DMS79 treated with DMSO at 0.1 percent for 48 hours (cell line): ENCODE measurements at places on chromosomes 12 and 14.

- no peak for DNase-seq
Observed at GRCh38 chr14:103164779-103165178, 41.5 kb downstream of the TNFAIP2 start.

- no peak for DNase-seq
Observed at GRCh38 chr12:11580125-11580751, 69.2 kb upstream of the ETV6 start.

DNA sequence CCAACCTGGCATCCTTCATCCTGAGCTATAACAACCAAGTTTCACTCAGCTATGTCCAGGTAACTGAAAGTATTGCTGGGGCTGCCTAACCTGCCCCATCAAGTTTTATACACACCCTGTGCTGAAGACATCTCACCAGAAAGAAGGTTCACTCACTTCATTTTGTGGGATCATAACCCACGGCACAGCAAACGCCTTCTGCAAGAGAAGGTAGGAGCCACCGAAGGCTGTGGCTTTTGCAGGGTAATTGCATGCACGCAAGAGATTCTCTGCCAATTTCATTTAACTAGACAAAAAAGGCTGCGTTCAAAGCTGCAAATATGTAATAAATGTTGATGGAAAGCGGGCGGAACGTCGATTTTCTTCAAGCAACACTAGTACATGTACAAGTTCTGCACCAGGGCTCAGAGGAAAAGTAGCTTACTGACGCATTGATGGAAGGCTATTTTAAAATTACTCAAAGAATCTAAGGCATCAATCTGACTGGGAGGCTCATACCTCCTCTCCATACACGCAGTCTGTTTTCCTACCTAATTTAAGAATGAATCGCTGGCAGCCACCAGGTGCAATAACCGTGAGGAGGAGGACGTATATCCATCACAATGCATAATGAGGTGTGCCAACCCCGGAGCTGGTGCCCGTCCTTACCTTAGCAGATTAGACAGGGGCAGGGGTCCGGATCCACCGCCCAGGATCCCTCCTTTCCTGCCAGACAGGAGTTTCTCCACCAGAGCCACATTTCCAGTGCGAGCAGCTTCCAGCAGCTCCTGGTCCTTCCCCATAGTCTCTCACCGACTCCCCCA lies 1.1 kb downstream of the ANKS1B start:
- no peak for DNase-seq

DNA sequence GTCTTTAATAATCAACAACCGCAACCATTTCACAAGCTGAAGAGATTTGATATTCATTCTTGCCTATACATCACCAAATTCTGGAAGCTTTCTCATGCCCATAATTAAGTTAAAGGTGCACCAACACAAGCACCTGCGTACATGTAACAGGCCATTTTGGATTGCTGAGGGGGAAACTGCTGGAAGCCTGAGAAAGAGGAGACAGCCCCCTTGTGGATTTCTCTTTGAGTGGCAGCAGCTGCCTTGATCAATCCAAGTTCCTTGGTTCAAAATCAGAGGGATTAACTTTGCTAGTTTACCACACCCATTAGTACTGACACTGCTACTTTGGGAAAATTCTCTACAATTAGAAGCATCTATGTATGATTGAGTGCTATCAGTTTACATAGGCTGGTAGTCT lies 321.1 kb downstream of the NOVA1 start:
- no peak for DNase-seq

DNA sequence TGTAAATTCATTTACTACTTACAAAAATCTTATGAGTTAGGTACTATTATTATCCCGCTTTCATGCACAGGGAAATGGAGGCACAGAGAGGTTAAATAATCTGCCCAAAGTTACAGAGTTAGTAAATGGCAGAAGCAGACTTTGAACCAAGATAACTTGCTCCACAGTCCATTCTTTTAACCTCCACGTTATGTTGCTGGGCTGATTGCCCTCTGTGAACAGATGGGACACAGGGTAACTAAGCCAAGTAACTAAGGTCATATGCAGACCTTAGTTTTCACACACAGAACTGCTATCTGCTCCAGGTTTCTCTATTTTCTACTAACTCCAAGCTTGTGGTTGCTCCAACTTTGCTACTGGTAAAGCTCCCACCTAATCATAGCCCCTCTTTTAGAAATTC lies 147.1 kb upstream of the IFNG-AS1 start:
- no peak for DNase-seq

- DNase-seq, result no peak
Observed at GRCh38 chr12:70468741-70469140, 102.7 kb downstream of the KCNMB4 start.

DNA sequence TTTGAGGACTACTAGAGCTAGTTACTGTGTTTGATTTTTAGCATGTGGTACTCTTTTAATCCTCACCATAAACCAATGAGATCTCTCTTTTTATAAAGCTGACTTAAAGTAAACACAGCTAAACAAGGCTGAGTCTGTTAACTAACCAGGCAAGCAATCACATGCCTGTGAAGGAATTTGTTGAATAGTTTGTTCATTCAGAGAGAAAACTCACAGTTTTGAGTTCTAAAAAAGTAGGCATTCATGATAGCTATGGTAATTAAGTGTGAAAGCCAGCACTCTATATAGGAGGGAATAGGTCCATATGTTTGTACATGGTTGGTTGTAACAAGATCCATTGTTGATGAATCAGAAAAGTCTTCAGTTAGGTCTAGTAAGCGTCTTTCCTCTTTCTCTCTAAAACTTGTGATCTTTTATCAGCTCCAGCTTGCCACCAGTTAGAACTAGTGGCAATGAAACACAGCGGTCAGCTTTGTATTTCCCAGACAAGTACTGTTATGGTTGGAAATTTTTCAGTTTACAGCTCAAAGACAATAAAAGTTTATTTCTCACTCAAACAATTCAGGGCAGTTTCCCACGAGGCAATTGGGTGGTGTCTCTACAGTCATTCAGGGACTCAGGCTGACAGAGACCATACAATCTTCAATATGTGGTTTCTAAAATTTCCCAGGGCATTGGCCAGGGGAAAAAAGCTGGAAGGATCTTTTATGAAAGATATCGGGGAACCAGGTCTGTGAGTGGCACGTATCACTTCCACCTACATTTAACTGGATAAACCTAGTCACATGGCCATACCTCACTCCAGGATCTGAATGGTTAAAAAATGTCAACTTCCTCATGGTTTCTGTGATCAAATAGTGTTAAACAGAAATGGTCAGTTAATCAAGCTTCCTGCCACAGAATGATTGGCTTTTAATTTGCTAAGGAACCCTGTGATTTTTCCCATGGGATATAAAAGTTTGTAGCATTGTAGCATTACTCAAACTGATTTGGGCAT lies 203.1 kb downstream of the KIF21A start:
- no peak for DNase-seq
